ENCODE measurements at places on chromosomes 1 and 21. TPM values are rescaled to one million over a fixed set of nuclear protein-coding genes. Genes with fewer than 3 reads are reported as not detected.

The PPIAL4G gene
- total RNA-seq, result 0.12 TPM

DNA sequence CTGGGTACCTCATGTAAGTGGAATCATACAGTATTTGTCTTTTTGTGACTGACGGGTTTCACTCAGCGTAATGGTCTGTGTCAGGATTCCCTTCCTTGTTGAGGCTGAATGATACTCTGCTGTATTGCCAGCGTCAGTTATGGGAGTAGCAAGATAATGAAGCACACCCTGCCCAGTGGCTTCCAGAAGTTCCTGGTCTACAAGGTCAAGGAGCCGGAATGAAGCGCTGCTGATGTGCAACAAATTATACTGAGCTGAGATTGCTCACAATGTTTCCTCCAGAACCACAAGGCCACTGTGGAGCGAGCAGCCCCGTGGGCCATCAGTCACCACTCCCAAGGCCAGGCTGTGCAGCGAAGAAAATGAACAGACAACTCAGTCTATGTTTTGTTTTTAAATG is 24.0 kb upstream of the TDRD10 start:
- no peaks in the 10 kb centered on the region for H3K36me3 ChIP-seq
- H3K4me1 ChIP-seq, result peaks cover 46% of the 10 kb centered on the region
- H3K27me3 ChIP-seq, result no peaks in the 10 kb centered on the region
- DNase-seq, result peak; percentile 94
- H3K27ac ChIP-seq, result peak overlapping the region; percentile 45
- no peak overlapping the region for H3K4me3 ChIP-seq

GRCh38 chr1:204741440-204741839 is 55.9 kb upstream of the LRRN2 start:
- H3K4me1 ChIP-seq, result no peaks in the 10 kb centered on the region
- no peaks in the 10 kb centered on the region for H3K36me3 ChIP-seq
- H3K27me3 ChIP-seq, result no peaks in the 10 kb centered on the region

The SGIP1 gene
- 67.9 TPM for total RNA-seq

GRCh38 chr21:32523988-32524719 is 61.2 kb downstream of the TCP10L start:
- no peak overlapping the region for H3K4me3 ChIP-seq
- no peak for DNase-seq
- no peaks in the 10 kb centered on the region for H3K4me1 ChIP-seq
- H3K27me3 ChIP-seq, result no peaks in the 10 kb centered on the region

- no peaks in the 10 kb centered on the region for H3K36me3 ChIP-seq
- no peaks in the 10 kb centered on the region for H3K27me3 ChIP-seq
- no peak for DNase-seq
- no peak overlapping the region for H3K4me3 ChIP-seq
- no peak overlapping the region for H3K27ac ChIP-seq
Observed at GRCh38 chr1:204079608-204079999, 6.7 kb downstream of the SOX13 start.

The ADIPOR1 gene
- total RNA-seq, result 164 TPM

The AXDND1 gene
- 31.5 TPM for total RNA-seq

DNA sequence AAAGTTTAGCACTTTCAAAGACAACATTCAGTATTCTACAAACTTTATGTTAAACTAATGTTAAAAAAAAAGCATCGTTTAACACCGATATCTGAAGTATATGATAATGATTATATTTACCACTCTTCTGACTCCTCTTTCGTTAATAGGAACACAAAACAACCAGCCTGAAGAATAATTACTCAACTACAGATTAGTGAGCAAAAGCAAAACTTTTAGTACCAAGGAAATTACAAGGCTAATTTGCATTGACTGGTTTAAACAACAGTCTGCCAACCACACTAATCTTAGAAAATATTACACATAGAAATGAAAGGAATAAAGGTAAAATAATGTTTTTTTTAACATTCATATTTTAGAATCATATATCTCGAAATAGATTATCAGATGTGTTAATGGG is 500.7 kb downstream of the LMO4 start:
- no peak overlapping the region for H3K4me3 ChIP-seq
- H3K4me1 ChIP-seq, result no peaks in the 10 kb centered on the region
- H3K36me3 ChIP-seq, result no peaks in the 10 kb centered on the region
- H3K27me3 ChIP-seq, result no peaks in the 10 kb centered on the region
- DNase-seq, result no peak

GRCh38 chr21:45994086-45994661 is 12.6 kb downstream of the COL6A1 start:
- no peaks in the 10 kb centered on the region for H3K36me3 ChIP-seq
- peak; percentile 12 for DNase-seq
- H3K4me1 ChIP-seq, result no peaks in the 10 kb centered on the region
- no peak overlapping the region for H3K4me3 ChIP-seq
- no peaks in the 10 kb centered on the region for H3K27me3 ChIP-seq

- H3K27ac ChIP-seq, result no peak overlapping the region
- no peaks in the 10 kb centered on the region for H3K36me3 ChIP-seq
- DNase-seq, result no peak
- H3K4me1 ChIP-seq, result no peaks in the 10 kb centered on the region
- H3K4me3 ChIP-seq, result no peak overlapping the region
Observed at GRCh38 chr1:173149887-173150286, 57.2 kb downstream of the TNFSF4 start.

DNA sequence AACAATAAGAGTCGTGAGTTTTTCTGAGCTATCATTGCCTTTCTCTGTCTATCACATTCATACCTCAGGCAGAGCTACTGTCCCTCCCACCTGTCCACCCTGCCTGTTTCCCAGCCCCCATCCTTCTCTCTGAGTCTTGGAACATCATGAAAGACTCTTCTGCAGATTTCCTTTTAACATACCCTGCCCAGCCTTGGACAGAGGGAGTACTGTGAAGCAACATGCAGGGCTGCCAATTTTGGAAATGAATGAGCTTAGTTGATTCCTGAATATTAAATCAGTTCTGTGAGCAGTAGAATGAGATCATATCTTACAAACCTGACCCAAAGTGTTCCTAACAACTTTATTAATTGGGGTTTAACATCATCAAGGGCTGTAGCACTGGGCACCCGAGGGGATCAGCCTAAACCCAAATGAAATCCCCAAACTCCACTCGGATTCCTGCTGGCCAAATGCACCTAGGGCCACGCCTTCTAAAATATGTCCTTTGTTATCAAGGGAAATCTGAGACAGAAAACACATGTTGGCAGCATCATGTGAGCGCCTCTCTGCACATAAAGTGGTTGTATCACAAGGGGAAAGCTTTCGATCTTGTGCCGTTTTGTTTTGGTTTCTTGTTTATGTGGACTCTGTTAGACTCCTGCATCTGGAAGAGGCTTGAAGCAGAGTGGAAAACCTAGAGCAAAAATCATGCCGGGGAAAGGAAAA is 357.6 kb downstream of the KIF26B start:
- H3K27ac ChIP-seq, result no peak overlapping the region
- H3K4me1 ChIP-seq, result no peaks in the 10 kb centered on the region
- no peaks in the 10 kb centered on the region for H3K36me3 ChIP-seq

GRCh38 chr1:248817065-248817464 is 8.7 kb downstream of the SH3BP5L start:
- no peak overlapping the region for H3K4me3 ChIP-seq
- DNase-seq, result no peak
- H3K27ac ChIP-seq, result no peak overlapping the region
- no peaks in the 10 kb centered on the region for H3K36me3 ChIP-seq
- H3K4me1 ChIP-seq, result no peaks in the 10 kb centered on the region
- H3K27me3 ChIP-seq, result no peaks in the 10 kb centered on the region

DNA sequence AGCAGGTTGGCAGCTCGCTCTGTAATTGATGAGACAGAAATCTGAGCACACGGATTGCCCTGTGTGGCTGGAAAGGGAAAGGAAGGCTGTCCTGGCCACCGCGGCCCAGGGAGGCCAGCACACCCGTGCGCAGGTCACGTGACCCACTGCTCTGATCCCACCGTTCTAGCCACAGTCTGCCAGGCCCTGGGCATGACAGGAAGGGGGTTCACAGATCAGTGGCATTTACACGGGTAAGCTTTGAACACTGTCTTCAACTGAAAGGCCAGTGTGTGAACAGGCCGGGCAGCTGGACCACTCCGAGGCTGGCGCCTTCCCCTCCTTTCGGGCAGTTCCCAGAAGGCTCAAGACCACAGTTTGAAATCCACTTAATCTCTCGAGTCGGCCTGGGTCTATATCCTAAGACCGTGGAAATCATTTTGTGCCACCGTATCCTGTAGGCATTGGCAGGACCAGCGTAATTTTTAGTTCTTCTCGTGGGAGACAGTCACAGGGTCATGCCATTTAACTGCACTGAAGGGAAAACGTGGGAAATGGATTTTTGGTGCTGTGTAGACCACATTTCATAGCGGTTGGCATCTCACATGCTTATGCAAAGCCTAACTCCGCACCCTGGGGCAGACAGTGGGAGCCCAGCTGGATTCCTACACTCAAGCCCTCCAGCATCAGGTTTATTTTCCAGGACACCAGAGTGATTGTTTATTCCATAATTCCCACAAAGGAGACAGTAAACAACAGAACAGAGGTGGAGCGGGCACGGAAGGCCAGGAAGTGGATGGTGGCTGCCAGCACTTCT is 3.1 kb upstream of the ADARB1 start:
- no peaks in the 10 kb centered on the region for H3K36me3 ChIP-seq
- H3K4me3 ChIP-seq, result no peak overlapping the region
- peaks cover 2% of the 10 kb centered on the region for H3K4me1 ChIP-seq
- DNase-seq, result no peak
- no peaks in the 10 kb centered on the region for H3K27me3 ChIP-seq
- no peak overlapping the region for H3K27ac ChIP-seq

The C1QA gene
- 29.8 TPM for total RNA-seq

The SPRR1B gene
- not detected for total RNA-seq

DNA sequence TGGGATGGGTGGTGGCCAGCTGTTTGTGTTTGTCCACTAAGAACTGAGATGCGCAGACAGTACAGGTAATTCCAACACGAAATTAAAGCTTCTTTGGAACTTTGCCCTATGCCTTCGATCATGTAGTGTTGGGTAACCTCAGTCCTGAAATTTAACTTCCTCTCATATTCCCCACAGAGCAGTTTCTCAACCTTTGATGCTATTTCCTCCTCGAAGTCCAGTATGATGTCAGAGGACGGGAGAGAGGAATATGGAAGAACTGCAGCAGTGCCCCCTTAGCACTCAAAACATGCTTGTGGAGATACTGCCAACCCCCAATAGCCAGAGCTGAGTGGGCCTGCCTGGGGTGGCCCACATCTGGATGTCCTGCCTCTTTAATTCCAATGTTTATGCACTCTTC is 3.6 kb downstream of the LPAR3 start:
- DNase-seq, result no peak
- no peak overlapping the region for H3K27ac ChIP-seq
- H3K36me3 ChIP-seq, result no peaks in the 10 kb centered on the region
- no peaks in the 10 kb centered on the region for H3K27me3 ChIP-seq

DNA sequence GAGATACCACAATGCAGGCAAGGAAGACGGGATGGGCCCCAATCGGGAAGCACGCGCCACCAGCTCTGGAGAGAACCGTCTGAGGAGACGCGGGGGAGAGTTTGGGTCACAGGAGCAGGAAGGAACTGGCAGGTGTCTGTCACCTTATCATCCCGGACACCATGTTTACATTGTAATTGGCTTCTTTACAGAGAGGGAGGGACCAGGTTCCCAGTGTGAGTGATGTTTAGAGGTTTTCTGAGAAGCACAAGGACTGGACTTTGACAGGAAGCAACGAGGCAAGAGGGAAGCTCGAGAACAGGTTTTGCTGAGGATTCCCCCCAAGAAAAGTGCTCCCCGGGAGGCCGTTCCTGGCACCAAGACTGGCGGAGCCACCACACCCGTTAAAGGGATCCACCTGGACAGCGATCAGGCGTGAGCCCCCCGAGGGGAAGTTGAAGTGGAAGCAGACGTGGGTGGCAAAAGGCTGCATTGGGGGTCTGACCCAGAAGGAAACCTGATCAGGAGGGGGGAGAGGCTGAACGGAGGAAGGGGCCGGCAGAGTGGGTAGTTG is 957 bp downstream of the EPS15 start:
- peak overlapping the region; percentile 87 for H3K27ac ChIP-seq
- peaks cover 22% of the 10 kb centered on the region for H3K4me1 ChIP-seq
- H3K27me3 ChIP-seq, result no peaks in the 10 kb centered on the region

DNA sequence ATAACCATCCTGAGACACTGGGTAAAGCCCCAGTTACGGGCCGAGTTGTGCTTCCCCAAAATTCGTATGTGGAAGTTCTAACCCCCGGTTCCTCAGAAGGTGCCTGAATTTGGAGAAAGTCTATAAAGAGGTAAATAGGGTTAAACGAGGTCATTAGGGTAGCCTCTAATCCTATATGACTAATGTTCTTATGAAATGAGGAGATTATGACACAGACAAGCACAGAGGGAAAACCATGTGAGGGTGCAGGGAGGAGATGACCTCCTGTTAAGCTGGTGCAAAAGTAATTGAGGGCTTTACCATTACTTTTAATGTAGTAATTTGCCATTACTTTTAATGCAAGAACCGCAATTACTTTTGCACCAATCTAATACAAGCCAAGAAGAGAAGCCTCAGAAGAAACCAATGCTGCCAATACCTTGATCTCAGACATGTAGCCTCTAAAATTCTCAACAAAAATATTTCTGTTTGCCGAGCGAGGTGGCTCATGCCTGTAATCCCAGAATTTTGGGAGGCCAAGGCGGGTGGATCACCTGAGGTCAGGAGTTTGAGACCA is 260.8 kb downstream of the GPATCH2 start:
- H3K4me1 ChIP-seq, result no peaks in the 10 kb centered on the region
- no peak overlapping the region for H3K4me3 ChIP-seq
- no peaks in the 10 kb centered on the region for H3K36me3 ChIP-seq
- H3K27me3 ChIP-seq, result no peaks in the 10 kb centered on the region

DNA sequence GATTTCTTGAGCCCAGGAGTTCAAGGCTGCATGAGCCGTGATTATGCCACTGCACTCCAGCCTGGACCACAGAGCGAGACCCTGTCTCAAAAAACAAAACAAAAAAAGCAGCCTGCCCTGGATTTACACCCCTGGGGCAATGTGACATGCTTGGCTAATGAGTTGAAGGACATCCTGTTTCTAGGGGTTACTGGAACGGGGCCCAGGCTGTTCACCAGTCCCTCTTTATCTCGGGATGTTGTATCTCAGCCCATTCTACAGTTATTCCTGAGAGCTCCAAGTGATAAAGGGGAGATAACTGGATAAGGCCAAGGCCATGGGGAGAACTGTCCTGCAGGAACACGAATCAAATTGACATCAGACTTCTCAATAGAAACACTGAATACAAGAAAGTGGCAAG is 21.7 kb upstream of the S100A2 start:
- H3K4me3 ChIP-seq, result no peak overlapping the region
- DNase-seq, result no peak
- peak overlapping the region; percentile 61 for H3K27ac ChIP-seq
- peaks cover 15% of the 10 kb centered on the region for H3K4me1 ChIP-seq
- H3K27me3 ChIP-seq, result no peaks in the 10 kb centered on the region
